ENCODE measurements at places on chromosomes 7 and 10. TPM values are rescaled to one million over a fixed set of nuclear protein-coding genes. Genes with fewer than 3 reads are reported as not detected.

DNA sequence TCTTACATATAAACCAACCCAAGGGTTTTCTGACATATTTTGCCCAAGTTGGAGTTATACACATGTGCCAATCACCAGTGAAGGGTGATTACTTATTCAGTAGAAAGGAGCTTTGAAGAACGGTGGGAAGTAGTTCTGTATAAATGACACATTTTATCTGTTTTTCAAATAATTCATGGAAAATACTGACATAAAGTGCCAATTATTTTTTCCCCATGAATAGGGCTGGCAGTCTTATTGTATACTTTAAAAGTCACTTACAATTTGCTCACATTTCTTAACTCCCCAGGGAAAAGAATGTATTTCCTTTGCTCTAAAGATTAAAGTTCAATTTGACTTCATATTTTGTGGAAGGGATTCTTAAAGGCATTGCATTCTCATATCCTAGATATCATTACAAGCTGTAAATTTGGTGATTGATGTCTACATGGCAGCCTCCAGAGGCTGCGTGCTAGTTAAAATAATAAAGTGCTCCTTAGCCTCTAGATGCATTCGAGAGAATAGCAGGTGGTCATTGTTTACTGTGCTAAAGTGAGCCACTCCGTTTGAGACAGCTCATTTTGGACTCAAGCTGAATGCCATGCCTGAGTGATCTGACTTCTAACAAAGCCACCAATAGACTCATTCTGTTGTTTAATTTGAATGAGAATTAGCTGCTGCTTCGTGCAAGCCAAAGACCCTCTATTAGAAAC is 148.8 kb upstream of the NRP1 start:
- no peak for DNase-seq

DNA sequence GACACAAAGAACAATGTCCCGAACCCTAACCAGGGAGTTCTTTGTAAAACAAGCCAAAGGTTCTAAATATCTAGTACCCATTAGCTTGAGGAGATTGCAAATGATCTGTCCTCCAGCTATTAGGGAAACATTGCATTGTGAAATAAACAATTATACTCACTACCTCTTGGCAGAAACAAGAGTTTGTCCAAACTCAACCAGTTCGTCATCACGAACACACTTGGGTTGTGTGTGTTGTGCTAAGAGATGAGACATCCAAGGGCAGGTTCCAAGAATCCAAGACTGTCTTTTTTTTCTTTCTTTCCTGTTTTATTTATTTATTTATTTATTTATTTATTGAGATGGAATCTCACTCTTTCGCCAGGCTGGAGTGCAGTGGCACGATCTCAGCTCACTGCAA is 793.1 kb upstream of the AUTS2 start:
- no peak for DNase-seq

DNA sequence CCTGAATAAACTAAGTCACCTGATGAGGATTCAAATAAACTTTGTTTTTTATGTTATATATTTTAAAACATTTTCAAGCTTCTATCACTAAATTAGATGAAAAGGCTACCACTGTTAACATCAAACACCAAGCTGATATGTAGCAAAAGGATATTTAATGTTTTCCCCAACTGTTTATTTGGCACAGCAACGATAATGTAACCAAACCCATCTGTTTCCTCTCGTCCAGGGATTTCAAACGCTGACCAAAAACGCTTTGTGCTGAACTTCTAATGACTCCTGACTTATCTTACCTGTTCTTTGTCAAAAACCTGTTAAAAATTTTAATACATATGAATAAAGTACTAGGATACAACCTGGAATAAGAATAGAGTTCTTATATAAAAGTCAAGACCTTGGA is 30.5 kb downstream of the DCLRE1A start:
- no peak for DNase-seq

Gene SPDYE1
- not detected for total RNA-seq

DNA sequence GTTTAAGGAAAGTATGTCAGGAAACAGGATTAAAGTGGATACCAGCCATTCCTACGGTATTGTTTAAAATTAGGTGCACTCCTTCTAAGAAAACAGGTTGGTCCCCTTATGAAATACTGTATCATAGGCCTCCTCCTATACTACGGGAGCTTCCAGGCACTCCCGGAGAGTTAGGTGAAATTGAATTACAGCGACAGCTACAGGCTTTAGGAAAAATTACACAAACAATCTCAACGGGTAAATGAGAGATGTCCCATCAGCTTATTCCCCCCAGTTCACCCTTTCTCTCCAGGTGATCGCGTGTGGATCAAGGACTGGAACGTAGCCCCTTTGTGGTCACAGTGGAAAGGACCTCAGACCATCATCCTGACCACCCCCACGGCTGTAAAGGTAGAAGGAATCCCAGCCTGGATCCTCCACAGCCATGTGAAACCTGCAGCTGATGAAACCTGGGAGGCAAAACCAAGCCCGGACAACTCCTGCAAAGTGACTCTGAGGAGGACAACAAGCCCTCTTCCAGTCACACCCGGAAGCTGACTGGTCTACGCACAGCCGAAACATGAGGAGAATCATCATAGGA is 25.1 kb upstream of the GHITM start:
- no peak for DNase-seq

Gene TAS2R4
- 1.1 TPM for total RNA-seq

DNA sequence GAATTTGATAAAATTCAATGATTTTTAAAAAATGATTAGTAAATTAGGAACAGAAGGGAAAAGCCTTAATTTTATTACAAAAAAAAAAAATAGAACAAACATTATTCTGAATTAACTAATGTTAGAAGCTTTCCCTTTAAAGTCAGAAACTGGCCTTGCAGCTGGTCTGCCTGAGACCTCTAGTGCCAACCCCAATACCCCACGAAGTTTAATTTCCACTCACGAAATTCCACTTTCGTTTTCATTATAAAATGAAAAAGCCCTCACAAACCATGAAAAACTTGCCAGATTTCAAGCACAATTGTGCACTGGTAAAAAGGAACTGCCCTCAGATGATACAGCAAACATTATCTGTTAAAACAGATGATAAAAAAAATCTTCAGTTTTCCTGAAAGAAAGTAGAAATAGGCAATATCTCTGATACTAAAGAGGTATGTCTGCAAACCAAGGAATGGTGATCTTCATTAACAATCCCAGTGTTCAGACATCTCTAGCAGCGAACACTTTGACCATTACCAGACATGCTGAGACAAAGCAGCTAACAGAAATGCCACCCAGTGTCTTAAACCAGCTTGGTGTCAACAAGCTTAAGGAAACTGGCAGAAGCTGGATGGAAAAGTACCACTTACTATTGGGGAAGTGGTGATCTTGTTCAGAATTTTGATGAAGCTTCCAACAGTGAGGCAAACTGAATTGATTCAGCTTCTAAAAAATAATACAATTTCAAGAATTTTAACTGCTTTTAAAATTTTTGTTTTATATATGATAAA is 80.2 kb downstream of the PALS2 start:
- no peak for DNase-seq

DNA sequence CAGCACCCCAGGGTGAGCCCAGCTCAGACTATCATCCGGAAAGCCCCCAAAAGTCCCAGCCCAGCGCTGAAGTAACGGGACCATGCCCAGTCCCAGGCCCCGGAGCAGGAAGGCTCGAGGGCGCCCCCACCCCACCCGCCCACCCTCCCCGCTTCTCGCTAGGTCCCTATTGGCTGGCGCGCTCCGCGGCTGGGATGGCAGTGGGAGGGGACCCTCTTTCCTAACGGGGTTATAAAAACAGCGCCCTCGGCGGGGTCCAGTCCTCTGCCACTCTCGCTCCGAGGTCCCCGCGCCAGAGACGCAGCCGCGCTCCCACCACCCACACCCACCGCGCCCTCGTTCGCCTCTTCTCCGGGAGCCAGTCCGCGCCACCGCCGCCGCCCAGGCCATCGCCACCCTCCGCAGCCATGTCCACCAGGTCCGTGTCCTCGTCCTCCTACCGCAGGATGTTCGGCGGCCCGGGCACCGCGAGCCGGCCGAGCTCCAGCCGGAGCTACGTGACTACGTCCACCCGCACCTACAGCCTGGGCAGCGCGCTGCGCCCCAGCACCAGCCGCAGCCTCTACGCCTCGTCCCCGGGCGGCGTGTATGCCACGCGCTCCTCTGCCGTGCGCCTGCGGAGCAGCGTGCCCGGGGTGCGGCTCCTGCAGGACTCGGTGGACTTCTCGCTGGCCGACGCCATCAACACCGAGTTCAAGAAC is 1.1 kb downstream of the VIM start:
- peak; percentile 98 for DNase-seq

DNA sequence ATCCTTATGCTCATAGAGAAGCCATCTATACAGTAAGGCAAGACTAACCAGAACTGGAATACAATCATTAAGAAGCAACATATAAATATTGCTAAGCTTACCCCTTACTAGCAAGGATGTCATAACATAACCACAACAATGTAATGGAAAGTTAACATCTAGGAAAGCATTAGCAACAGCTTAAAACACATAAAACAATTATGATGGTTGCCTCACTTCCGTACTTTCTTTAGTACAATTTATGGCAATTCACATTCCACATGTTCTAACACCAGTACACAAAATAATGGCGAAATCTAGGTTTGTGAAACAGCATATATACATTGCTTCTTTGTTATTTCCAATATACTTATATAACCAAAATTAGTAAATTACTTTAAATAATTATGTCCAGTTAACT is 195.0 kb downstream of the AHR start:
- DNase-seq, result no peak

DNA sequence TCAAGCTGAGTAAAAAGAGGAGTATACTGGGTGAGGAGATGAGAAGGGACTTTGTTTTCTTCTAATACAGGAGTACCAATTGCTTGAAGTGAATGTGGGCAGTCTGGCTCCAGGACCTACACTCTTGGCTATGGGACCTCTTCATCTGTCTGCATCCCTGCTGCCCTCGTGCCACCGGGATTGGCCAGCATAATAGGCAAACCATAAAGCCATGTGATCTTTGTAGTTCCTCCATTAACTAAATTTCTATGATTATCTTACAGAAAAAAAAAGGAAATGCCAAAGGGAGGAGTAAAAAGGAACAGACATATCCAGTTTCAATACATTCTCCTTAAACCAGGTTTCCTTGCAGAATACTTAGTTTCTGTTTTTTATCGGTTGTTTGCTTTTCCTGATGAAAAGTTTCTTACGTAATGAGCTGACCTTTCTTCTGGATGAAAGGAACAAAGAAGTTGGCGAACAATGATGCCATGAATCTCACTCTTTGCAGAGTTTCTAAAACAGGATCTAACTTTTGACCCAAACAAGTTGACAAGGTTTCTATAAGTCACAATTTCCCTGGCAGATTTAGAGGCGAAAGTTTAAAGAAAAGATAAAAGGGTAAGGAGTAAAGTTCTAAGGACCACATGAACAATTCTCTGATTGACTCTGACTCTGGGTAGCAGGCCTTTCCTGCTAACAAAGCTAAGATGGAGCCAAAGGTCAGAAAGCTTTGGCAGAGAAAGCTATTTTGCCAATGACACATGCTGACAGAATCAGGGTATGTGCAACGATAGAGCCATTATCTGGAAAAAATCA is 54.1 kb downstream of the LAMB1 start:
- no peak for DNase-seq

Gene AKR1C1
- 16.3 TPM for total RNA-seq

DNA sequence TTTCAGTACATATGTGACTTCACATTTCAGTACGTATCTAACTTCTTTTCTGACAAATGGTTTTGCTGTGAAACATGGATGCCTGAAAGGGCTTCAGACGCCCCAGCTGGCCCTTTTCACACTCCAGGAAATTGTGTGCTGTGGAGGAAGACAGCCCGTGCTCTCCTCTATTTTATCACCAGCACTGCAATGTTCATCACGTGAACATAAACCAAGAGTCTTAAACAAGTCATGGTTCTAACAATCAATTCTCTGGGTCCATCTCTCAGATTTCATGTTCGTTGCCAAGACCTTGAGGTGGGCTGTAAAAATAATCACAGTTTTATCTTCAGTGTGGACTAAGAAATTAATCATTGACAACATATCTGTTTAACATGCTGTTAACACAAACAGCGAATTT is 141.2 kb downstream of the WDR37 start:
- DNase-seq, result no peak

- DNase-seq, result peak; percentile 27
Observed at GRCh38 chr10:129417870-129418269, 49.2 kb upstream of the MGMT start.

DNA sequence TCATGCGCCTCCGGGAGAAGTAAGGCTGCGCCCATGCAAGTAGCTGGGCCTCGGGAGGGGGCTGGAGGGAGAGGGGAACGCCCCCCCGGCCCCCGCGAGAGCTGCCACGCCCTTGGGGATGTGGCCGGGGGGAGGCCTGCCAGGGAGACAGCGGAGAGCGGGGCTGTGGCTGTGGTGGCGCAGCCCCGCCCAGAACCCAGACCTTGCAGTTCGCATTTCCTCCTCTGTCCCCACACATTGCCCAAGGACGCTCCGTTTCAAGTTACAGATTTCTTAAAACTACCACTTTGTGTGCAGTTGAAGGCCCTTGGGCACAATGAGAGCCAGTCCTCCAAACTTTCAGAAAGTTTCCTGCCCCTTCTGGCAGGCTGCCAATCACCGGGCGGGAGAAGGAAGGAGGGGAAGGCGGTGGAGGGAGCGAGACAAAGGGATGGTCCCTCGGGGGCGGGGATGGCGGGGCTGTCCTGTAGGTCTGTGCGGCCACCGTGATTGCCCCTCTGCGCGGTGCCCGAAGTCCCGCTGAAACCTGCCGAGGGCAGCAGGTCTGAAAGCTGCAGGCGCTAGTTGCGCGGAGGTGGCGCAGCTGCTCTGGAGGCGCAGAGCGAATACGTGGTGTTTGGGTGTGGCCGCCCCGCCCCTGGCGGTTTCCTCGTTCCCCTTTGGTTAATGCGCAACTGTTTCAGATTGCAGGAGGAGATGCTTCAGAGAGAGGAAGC is 2.1 kb downstream of the VIM start:
- DNase-seq, result peak; percentile 97

Gene TUBB8
- total RNA-seq, result not detected

DNA sequence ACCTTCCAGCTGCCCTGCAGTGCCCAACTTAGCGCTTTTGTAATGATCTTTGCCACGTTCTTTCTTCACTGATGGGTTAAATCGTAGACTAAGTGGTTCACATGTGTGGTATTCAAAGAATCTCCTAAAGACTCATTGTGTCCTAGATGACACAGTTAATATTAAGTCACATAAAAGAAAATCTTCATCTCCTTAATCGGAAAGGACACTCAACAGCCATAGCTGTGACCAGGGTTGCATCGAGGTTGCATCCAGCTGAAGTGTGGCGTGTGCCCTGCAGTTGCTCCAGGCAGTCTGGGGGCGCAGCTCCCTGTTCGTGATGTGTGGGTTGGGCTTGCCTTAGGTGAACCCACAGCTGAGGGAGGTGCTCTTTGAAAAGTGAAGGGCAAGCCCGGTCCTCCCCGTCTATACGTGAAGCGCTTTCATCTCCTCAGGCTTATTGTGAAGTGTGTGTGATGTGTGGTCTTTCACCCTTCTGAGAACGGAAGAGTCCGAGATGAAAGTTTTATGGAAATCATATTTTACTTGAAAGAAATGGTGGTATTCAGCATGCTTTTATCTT is 122.7 kb downstream of the TRRAP start:
- peak; percentile 62 for DNase-seq

Gene AKR1D1
- total RNA-seq, result not detected

GRCh38 chr10:45483002-45483401 is 109.0 kb downstream of the ALOX5 start:
- DNase-seq, result no peak

- DNase-seq, result no peak
Observed at GRCh38 chr7:109868215-109868860, 1222.6 kb upstream of the LRRN3 start.

Measured in lower leg skin (tissue), 4 donors.